Osteoblast (primary cell): ENCODE measurements at places on chromosomes 3 and 15. TPM values are rescaled to one million over a fixed set of nuclear protein-coding genes. Genes with fewer than 3 reads are reported as not detected.
A peak's percentile ranks its signal among the peaks of the same experiment; 100 is the strongest.

- no peak for DNase-seq
Measured at GRCh38 chr15:38344351-38344750, 91.7 kb downstream of the SPRED1 start.

GRCh38 chr15:51229907-51230330 lies 108.5 kb downstream of the CYP19A1 start:
- no peak for DNase-seq

- peak; percentile 52 for DNase-seq
Measured at GRCh38 chr3:46356276-46356675, 2.4 kb downstream of the CCR2 start.

- DNase-seq: no peak
Measured at GRCh38 chr3:107675233-107675900, 152.6 kb downstream of the BBX start.

DNA sequence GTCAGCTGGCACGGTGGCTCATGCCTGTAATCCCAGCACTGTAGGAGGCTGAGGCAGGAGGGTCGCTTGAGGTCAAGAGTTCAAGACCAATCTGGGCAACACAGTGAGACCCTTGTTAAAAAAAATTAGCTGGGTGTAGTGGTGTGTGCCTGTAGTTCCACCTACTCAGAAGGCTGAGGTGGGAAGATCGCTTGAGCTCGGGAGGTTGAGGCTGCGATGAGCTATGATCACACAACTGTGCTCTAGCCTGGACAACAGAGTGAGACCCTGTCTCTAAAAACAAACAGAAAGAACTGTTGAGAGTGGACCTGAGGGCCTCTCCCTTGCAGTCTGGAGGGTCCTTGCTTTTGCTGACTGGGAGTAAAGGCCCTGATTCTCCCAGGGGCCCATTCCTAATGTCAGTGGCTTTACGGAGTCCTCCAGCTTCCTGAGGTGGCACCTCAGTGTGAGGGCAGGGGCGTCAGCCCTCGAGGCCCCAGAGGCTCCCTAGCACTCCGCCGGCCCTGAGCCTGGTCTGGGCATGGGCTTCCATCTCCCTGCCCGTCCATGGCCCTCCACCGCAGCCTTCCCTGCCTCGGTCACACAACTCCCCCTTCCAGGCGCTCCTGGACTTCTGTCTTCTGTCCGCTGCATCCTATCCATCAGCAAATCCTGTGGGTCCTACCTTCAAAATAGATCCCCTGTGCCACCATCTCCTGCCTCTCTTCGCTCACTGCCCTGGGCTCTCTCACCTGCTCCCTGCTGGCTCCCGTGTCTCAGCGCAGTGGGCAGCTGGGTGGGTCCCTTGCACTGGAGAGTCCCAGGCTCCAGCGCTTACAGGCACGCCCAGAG lies 19.0 kb downstream of the FBLN2 start:
- peak; percentile 90 for DNase-seq

DNA sequence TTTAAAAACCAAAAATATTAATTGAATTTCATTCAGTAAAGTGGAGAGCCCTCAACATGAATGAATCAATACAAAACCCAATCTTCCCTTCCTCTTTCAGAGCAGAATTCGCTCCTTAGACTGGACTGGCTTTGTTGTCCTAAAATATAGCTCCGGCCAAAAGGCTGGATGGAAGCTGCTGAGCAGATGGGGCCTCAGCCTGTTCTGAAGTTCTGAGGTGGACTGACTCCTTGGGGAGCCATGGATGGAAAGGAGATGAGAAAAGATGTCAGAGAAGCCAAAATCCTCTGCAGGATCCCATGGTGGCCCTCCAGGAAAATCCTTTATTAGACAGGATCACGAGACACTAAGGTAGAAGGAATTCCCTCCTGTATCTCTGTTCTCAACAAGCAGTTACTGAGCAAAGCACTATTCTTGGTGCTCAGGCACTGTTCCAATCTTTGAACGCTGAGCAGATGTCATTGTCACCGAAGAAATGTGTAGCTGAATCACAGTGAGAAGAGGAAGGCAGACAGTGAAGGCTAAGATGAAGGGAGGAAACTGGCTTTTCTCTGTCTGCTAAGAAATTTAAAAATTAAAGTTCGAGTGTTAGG lies 122.0 kb downstream of the SEMA6D start:
- DNase-seq: no peak

DNA sequence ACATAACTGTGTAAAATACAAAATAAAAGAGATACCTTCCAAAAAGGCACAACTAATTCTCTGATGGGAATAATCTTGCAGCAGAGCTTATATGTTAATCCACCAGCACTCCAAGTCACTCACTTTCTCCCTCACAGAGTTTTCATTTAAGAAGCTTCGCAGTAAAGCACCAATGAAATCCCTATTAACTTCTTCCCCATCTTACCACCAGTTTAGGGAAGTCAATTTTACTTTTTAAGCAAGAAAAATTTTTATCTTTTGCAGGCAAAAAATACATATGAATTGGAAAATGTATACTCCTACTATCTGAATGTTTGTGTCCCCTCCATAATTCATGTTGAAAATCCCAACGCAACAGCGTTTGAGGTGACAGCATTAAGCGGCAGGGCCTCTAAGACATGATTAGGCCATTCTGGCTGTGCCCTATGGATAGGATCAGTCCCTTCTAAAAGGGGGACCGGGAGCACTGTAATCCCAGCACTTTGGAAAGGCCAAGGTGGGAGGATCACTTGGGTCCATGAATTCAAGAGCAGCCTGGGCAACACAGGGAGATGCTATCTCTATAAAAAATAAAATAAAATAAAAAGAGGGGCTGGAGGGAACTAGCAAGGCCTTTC lies 435.8 kb downstream of the SHQ1 start:
- DNase-seq: no peak

- DNase-seq: no peak
Measured at GRCh38 chr3:49465270-49466034, 4.6 kb upstream of the DAG1 start.

GRCh38 chr15:34808016-34808415 lies 12.7 kb upstream of the ACTC1 start:
- DNase-seq: no peak

GRCh38 chr15:95170561-95171380 lies 939.4 kb downstream of the MCTP2 start:
- DNase-seq: no peak

GRCh38 chr15:59741274-59741906 lies 52.3 kb upstream of the BNIP2 start:
- peak; percentile 47 for DNase-seq

DNA sequence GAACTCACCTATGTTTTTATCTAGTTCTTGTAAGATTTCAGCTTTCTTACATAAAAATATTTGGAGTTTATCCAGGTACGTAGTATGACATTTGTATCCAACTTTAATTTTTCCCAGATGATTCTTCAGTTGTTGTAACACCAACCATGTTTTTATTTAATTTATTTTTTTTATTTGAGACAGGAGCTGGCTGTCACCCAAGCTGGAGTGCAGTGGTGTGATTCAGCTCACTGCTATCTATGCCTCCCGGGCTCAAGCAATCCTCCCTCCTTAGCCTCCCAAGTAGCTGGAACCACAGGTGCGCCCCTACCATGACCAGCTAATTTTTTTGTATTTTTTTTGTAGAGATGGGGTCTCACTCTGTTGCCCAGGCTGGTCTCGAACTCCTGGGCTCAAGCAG lies 6.6 kb downstream of the XYLB start:
- DNase-seq: no peak

DNA sequence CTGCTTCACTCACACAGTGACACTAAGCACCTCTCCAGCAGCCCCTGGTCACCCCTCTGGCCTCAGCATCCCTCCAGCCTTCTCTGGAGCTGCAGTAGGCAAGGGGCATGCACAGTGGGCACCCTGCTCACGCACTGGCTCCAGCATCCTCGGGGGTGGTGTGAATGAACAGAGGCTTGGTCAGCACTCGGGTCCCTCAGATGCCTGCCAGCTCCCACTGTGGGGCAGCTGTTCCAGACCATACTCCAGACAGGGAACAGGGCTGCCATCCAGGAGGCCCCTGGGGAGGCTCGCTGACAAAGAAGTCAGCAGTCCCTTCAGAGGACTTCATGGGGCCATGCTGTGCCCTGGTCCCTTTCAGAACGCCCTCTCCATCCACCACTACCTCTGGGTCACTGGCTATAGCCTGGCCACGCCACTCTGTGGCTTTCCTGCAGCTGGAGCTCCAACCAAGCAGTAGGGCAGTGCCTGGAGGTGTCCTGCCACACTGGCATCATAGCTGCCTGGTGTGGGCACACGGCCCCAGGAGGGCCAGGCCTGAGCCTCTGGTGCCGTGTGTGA lies 26.3 kb downstream of the ALS2CL start:
- DNase-seq: peak; percentile 53

Gene ZCWPW2
- total RNA-seq: 0.36 and 0.88 TPM in 2 replicates

Gene TPRG1
- 3.5 and 6.5 TPM in 2 replicates for total RNA-seq

Gene MOBP
- not detected in 2 replicates for total RNA-seq

Gene IQCF5
- total RNA-seq: not detected in 2 replicates

Gene CCR3
- not detected in 2 replicates for total RNA-seq

Gene PLA2G4B
- total RNA-seq: 0.72 and 1.2 TPM in 2 replicates

Gene GPR62
- total RNA-seq: under 0.01 TPM in 1 of 2 replicates, not detected in the other

Gene PLSCR2
- not detected in 2 replicates for total RNA-seq

Gene FGD5
- total RNA-seq: under 0.01 TPM in 2 replicates
